ENCODE measurements at places on chromosomes 3 and 15.

DNA sequence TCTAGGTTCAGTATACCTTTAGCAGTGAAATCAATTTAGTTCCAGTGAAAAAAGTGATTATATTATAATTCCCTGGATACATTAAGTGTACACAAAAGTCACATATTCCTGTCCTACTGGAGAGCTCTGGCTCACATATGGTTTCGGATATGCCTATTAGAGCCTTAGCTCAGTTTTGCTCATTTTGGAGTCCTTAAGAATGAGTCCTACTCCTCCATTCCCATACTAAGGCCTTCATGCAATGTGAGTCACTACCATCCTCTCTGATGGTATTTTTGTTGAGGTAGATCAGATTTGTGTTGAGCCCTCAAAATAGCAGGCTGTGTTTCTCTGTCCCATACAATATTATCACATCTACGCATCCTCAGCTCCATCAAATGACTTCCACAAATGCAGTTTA lies 294.2 kb upstream of the COL8A1 start:
- DNase-seq: no peak

GRCh38 chr3:12946251-12946648 lies 104.9 kb upstream of the RPL32 start:
- no peak for DNase-seq

GRCh38 chr3:5505163-5505562 lies 317.7 kb downstream of the EDEM1 start:
- no peak for DNase-seq

DNA sequence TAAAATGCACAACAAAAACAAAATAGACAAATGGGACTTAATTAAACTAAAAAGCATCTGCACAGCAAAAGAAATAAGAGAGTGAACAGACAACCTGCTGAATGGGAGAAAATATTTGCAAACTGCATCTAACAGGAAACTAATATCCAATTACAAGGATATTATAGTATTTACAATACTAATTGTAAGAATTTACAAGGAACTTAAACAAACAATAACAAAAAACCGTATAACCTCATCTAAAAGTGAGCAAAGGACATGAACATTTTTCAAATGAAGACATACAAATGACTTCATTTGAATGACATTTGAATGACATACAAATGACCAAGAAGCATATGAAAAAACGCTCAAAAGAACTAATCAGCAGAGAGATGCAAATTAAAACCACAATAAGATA lies 66.4 kb downstream of the CSNK1G1 start:
- DNase-seq: no peak

DNA sequence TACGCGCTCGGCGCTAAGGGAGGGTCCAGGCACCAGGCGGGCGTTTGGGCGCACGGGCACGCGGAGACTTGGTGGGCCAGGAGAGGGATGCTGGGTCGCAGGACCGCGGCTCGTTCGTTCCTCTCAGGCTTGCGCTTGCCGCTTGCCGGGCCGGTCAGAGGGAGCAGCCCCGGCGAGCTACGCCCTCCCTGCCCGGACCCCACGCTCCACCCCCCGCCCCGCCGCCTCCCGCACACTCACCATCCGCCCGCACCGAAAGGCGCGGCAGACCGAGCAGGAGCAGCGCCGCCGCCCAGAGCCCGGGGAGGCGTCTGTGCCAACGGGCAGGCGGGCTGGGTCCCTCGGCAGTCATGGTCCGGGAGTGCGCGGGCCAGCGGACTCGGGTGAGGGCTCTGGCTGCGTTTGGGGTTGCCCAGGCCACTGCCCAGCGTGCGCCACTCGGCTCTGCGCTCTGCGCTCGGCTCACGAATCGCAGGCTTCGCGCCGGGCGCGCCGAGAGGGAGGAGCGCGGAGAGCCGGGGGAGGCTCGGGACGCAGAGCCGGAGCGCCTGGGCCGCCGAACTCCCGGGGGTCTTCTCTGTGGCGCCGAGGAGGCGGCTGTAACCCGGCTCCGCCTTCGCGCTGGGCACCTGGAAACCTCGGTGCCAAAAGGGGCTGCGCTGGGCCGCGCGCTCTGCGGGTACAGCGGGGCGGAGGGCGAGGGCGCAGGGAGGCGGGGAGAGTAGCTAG lies at the start of gene SUSD5:
Gene SUSD5, minus strand, starts transcription at position 365 of the 729 bp plus-strand sequence. Its CDS starts 13 bp downstream, at position 352.
- DNase-seq: peak; percentile 44

DNA sequence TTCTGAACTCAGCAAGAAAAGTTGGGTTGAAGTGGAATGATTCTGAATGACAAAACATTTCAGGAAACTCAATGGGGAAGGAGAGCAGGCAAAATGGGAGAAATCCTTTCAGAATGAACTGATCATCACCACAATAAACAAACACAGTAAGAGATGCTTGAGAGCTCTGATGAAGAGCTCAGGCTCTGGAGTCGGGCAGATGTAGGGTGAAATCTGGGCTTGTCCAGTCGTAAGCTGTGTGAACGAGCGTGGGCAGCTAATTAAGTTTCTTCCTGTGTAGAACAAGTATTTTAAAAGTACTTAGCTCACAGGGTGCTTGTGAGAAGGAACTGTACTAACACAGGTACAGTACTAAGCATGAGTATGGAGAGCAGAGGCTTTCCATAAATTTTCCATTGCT lies 406.2 kb downstream of the FOXP1 start:
- no peak for DNase-seq

- no peak for DNase-seq
Measured at GRCh38 chr3:132703733-132704132, 18.5 kb downstream of the NPHP3 start.

- no peak for DNase-seq
Measured at GRCh38 chr3:72343078-72343477, 505.2 kb downstream of the SHQ1 start.

DNA sequence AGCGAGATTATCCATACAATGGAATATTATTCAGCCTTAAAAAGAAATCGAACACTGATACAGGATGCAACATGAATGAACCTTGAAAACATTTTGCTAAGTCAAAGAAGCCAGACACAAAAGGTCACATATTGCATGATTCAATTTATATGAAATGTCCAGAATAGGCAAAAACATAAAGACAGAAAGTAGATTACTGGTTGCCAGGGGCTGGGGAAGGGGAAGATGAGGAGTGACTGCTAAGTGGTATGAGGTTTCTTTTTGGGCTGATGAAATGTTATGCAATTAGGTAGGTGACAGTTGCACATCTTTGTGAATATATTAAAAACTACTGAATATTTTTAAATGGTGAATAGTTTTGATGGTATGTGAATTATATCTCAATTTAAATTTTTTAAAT lies 38.3 kb downstream of the LRRFIP2 start:
- DNase-seq: no peak
